CD4-positive, alpha-beta T cell treated with Interleukin-1 beta for 1 hour (primary cell): ENCODE measurements at places on chromosomes 7 and 10.

- DNase-seq = no peak
These were observed 82.7 kb downstream of the FAM204A start for GRCh38 chr10:118259288-118259906.

- DNase-seq = no peak
These were observed 99.9 kb upstream of the CTBP2 start for GRCh38 chr10:125260260-125260659.

DNA sequence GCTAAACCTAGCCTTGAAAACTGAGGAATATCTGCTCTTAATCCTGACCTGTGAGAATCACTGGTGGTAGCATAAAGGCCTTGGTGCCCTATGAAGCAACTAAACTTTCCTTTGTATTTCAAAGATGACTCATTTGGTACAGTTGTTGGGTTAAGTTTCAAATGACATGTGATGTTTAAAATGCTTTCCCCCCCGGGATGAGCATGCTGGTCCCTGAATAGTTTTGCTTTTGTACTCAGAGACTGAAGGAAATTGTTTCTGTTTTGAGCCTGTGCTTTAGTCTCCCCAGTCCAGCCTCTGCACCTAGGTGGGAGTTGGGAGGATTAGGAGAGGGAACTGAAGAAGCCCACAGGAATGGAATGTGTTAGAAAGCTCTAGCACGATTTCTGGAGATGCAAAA, 258.9 kb upstream of the NPY start:
- DNase-seq = no peak

- no peak for DNase-seq
These were observed 578.8 kb upstream of the AUTS2 start for GRCh38 chr7:69019437-69019836.

GRCh38 chr7:142611566-142612236, 137.6 kb upstream of the PRSS1 start:
- no peak for DNase-seq

DNA sequence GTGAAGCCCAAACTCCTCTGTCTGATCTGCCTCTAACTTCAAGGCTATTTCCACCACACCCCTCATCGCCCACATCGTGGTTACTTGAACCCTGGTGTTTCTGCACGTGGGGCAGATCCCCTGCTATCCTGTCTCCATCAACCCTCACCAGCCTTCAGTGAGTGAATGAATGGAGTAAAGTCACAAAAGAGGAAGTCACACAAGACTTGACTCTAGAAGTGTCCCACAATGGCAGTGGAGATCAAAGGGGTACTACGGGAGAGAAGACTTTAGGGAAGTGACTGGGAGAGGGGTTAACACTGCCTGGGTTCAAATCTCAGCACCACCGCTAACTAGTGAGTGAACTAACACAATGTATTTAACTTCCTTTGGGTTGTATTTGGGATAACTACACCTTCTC, 85.9 kb downstream of the COBL start:
- DNase-seq = no peak

GRCh38 chr10:17644485-17644943, 563 bp downstream of the STAM start:
- DNase-seq = no peak

- peak; percentile 50 for DNase-seq
These were observed 3.6 kb downstream of the FAM53B start for GRCh38 chr10:124740369-124741280.

DNA sequence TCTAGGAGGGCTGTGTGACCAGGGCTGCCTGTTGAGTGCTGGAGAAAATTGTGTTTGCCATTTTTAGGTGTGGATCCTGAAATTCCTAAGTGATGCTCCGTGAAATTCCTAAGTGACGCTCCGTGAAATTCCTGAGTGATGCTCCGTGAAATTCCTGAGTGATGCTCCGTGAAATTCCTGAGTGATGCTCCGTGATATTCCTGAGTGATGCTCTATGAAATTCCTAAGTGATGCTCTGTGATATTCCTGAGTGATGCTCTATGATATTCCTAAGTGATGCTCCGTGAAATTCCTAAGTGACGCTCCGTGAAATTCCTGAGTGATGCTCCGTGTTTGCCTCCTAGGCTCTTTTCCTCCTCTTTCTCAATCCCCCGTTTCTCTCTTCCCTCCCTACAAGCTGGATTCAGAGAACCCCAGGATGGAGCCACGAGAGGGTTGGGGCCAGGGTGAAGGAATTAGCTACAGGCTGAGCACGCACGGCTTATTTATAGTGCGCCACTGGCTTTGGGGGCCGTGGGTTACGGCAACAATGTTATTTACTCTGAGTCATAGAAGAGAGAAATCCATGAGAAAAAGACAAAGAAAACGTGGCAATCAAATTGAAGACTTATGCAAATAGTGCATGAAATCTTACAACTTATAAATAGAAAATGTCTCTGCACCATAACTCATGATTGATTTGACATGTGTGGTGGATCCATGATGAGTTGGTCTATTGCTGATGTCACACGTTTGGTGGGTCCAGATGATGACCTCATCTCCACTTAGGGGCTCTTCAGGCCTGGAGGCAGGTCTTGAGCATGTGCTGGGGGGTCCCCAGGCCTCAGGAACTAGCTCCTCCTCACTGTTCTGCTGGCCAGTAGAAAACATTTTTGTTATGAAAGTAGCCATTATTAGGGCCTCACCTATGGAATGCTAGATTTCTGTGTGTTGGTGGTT, 224.6 kb downstream of the WDR37 start:
- no peak for DNase-seq

DNA sequence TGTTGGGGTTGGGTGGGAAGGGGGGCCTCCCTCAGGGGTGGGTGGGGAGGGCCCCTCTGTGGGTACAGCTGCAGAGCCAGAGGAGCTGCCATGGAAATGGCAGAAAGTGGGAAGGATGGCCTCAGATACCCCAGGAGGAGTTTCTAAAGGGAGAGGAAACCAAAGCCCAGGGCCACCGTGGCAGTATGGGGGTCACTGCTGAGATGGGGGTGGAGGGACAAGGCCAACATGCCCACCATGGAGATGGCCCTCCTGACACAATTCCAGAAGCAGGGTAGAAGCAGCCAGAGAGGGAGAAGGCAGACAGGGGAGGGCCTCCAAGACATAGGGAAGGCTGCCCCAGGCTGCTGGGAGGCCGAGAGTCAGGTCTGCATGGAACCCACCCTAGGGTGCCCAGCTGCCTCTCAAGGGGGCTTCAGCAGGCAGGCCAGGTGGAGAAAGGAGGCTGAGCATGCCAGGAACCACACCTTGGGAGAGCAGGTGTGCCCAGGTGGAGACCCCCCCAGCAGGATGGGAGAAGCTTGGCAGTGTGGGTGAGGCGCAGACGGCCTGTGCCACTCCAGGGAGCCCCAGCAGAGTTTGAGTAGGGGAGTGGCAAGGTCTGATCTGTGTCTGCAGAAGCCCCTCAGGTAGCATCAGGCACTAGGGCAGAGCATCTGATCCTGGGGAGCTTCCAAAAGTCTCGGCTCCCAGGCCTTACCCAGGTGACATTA, 146.8 kb downstream of the ARHGAP22 start:
- no peak for DNase-seq

DNA sequence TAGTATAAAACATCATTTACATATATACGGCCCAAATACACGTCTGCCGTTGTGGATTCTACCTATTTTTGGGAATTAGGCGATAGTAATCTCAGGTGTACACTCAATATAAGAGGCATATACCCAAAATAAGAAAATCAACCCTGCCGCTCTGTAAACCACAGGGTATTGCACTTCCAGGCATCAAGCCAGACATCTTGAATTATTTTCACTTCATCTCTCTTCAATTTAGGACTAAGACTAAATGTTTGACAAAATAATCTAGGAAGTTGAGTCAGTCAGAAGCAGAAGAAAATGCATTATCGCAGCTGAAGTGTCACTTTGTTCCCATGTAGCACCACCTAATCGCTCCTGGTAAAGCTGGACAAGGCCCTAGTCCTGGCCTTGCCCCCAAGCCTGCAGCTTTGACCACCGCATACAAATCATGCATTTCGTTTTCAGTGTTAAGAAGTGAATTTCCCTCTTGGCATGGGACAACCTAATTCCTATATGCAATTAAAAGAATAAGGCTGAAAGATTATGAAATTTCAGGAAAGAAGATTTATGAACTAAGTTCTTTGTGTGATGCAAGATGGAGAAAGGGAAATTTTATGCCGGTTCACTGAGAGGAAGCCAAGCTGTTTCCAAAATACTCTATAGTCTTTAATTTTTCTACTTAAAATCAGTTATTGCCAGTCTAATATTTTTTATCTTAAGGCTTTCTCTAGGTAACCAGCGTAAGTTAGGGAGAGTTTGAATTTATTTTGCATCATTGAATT, 26.0 kb downstream of the CABCOCO1 start:
- DNase-seq = no peak

DNA sequence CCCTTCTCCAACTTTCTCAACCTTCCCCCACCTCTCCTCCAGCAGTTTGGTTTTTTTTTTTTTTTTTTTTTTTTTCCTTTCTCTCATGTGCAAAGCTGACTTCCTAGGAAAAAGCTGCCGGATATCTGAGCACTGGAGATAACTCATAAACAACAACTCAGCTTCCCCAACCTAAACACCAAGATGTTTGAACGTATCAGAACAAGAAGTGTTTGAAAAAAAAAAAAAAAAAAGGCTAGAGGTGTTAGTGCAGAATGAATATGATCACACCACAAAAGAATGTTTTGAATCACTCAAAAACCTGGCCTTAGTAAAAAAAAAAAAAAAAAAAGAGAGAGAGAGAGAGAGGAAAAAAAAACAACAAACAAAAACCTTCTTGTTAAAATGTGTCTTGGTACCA, 11.2 kb downstream of the GATA3 start:
- no peak for DNase-seq

DNA sequence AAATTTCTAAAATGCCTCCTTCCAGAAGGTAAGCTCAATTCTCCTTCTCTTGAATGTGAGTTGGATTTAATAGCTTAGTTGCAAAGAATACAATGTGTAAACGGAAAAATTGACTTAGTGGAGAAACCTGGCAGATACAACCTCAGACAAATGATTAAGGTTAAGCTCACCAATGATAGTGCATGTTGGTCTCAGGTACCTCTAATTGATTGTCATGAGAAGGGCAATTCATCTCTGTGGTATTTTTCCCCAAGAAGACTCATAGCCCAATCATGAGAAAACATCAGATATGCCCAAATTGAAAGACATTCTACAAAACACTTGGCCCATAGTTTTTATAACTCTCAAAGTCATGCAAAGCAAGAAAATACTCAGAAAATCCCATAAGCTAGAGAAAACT, 36.2 kb upstream of the TMEM106B start:
- no peak for DNase-seq

GRCh38 chr7:151776876-151777494, 99.9 kb downstream of the PRKAG2 start:
- no peak for DNase-seq

DNA sequence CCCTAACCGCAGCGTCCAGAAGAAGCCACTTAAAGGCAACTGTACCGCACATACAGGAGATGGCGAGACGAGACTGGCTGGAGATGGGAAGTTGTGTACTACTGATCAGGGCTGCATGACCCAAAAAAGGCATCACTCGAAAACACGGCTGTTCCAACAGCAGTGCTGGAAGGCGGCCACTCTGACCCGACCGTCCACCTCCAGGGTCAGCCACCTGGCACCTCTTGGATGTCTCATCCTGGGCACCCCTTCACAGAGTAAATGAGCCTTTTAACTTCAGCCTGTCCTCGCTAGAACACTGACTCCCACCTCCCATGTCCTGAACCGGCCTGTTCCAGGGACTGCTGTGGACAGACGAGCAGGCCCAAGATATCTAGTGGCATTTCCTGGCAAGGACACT, 180.7 kb downstream of the DIP2C start:
- no peak for DNase-seq

DNA sequence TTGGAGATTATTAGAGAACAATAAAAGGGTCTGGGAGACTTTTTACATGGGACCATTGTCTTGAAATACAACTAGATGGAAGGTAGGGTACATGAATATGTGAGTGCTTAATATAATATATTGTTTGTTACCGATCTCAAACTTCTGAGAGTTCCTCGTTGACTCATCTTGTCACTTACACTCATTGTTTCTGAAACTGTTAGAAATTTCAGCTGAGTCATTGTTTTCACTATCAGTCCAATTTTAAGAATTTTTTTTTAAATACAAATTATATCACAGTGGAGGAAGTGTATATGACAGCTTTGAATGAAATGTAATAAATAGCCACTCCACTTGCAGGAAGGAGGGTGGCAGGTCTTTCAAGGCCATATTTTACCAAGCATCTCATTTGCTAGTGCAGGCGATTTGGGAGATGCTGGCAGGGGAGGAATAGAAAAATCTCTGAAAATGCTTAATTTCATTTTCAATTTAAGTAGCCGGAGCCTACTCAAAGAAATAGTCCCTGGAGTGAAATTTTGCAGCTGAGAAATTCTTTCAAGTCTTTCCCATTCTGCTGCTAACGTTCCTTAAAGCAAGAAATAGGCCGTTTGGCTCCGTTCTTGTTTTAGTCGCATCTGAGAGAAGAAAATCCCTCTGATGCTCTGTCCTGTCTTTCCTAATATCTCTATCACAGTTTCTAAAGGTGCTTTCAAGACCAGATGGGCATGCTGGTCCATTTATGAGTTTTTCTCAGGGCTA, 1404.2 kb upstream of the CELF2 start:
- no peak for DNase-seq

- DNase-seq = no peak
These were observed 5.7 kb downstream of the ANKRD1 start for GRCh38 chr10:90914992-90915765.

DNA sequence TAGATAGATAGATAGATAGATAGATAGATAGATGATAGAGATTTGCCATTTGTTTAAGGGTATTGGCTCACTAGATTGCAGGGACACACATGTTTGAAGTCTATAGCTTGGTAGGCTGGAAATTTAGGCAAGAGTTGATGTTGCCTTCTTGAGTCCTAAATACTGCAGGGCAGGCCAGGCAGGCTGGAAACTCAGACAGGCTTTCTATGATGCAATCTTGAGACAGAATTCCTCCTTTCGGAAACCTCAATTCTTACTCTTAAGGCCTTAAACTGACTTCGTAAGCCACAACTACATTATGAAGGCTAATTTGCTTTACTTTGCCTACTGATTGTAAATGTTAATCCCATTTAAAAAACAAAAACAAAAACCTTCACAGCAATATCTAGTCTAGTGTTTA, 322.9 kb upstream of the AKR1E2 start:
- DNase-seq = no peak

DNA sequence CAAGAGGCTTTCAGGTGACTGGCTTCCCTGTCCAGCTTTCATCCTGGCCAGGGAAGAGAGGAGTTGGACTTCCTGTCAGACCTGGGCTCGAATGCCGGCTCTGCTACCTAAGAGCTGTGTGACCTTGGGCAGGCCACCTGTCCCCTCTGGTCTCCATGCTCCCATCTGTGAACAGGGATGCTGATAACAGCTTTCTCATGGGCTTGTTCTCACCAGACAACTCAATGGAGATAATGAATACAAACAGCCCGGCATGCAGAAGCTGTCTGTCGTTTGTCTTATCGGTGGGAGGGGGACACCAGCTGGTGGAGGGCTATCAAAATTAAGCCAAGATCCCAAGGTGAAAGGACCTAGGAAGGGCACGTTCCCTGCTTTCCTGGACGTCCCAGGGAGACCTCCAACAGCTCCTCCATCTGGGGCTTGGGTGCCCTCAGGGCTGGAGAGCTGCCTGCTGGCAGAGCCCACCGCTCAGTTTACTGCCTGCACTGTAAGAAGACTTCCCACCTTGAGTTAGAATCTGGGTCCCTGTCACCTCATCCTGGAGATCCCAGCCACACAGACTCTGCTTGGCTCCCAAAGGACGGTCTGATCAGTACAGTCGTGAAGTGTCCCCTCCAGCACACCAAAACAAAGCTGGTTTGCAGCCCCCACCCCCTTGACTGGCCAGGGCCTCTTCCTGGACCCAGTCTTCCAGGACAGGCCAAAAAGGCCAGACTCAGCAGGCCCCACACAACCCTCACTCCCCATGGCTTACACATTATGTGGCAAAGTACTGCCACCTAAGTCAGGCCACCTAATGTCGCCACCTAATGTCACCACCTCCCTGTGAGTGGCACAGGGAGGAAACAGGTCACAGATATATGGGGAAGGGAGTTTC, 40.9 kb downstream of the PPIF start:
- DNase-seq = no peak
